Fibroblast of upper back skin (primary cell): ENCODE measurements at places on chromosomes 12 and 14.

GRCh38 chr14:106491851-106492250, 965.5 kb downstream of the TMEM121 start:
- DNase-seq: no peak

DNA sequence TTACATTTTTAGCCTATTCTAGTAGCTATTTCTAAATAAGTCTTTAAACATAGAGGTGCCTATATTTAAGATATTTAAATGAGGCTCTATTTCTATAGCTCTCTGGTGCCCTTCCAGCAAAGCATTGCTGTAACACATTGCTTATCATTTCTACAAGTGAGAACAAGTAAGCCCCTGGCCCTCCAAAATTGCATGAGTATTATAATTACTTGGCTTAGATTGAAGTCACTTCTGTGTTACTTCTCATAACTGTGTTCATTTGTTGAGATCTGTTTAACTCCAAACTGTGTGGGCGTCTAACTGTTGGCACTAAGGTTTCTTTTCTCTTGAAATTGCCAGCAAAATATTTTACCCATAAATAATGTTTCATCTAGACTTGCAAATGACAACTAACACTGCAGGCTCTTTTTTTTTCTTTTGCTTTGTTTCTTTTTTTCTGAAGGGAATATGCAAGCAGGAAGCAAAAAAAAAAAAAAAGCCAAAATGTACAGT, 66.5 kb downstream of the DAD1 start:
- no peak for DNase-seq

DNA sequence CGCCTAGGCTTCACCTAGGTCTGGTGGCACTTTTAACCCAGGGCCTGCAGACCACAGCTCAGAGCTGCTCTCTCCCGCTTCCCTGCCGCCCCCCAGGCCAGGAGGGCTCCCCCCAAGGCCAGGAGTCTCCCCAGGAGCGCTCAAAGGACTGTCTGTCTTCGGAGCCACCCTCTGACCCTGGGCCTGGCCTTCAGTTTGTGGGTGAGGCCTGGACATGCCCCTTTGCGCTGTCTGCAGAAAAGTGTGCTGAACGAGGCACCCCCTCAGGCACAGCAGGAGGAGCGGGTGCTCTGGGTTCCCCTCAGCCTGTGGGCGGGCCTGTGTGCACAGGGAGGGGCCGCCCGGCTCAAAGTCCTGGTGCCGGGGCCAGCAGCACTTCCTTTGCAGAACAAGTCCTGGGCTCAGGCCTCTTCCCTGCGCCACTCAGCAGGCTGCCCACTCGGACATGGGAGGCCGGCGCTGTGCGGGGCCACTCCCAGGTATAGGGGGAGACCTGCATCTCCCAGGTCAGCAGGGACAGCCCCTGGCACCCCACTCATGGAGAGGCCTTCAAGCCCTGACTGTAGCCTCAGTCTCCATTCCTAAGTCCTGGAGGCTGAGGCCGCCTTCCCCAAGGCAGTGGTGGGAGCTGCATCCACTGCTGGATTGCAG, 14.3 kb downstream of the DEGS2 start:
- no peak for DNase-seq

DNA sequence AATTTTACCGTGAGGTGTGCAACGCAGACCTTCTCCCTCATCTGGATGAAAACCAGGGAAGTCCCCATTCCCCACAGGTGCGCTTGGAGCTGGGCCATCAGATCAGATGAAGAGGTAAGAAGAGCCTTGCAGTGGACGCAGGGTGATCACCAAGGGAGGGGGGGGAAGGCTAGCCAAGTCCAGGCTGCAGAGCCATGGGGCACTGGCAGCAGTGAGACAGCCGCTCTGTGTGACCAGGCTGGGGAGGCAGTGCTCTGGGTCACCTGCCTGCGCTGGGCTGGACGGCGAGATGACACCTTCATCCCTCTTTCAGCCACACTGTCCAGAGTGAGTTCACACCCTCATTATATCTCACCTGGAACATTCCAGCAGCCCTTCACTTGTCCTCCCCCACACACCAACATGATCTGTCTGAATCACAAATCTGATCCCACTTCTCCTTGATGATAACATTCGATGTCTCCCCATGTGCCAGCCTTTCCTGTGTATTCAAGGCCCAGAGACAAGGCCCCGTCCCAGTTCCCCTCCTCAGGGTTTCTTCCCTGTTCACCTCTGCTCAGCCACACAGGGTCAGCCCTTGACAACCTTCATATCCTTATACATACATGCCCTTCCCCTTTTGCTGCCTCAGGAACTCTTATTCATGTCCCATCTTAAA, 65.9 kb upstream of the VASH1 start:
- no peak for DNase-seq

DNA sequence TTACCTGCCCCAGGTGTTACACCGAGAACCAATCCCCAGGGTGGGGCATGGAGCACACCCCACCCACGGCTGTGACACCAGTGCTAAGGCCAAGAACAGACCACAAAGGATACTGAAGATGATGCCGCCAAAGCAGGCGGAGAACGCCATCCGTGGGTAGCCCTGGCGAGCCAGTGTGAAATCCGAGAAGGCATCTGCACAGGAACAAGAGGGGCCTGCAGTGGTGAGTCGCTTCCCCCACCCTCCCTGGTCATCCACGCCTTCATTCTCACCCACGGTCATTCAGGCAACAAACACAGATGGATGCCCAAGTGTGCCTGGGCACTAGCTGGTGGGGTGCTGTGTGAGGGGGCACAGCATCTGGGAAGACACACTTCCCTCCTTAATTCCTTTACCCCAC, 28.5 kb downstream of the SLC8B1 start:
- DNase-seq: no peak

GRCh38 chr12:126496201-126496600, 1431.0 kb downstream of the AACS start:
- DNase-seq: no peak

GRCh38 chr12:87441511-87441910, 587.7 kb downstream of the C12orf50 start:
- DNase-seq: peak; percentile 33

GRCh38 chr12:104381731-104382480, 74.8 kb upstream of the CHST11 start:
- peak; percentile 79 for DNase-seq

DNA sequence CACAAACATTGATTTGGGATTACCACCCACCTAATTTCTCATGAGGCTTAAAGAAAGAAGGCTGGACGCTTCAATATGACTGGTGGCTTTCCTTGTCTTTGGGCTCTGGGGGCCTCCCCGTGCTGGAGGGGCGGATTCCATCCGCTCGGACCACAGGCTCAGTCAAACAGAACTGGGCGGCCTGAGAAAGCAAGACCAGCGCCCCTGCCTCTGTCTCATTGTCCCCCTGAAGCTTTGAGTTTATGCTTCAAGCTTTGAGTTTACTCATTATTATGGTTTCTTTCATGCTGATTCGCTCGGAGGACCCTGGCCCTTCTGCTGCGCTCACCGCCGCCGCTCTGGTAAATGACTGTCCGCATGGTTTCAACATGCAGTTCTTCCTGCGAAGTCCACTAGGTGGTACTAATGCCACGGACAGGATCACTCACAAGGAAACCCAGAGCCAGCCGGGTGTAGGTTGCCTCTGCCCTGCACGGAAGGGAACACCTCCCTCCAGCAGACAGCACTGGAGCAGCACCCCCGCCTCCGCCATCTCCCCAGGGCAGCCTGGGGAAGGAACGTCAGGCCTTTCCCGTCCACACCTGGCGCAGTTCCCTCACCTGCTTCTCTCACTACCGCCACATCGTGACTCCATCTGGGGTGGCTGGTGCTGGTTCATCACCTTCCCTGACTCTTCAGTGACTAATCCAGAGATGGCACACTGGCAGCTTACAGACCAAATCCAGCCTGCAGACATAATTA, 13.2 kb upstream of the TIGAR start:
- DNase-seq: peak; percentile 71

GRCh38 chr14:90871605-90872233, 55.5 kb upstream of the TTC7B start:
- DNase-seq: peak; percentile 41

- peak; percentile 93 for DNase-seq
These were observed 8.5 kb downstream of the BTG1 start for GRCh38 chr12:92136965-92137721.

- DNase-seq: no peak
These were observed 34.1 kb upstream of the SMOC1 start for GRCh38 chr14:69845050-69845581.

DNA sequence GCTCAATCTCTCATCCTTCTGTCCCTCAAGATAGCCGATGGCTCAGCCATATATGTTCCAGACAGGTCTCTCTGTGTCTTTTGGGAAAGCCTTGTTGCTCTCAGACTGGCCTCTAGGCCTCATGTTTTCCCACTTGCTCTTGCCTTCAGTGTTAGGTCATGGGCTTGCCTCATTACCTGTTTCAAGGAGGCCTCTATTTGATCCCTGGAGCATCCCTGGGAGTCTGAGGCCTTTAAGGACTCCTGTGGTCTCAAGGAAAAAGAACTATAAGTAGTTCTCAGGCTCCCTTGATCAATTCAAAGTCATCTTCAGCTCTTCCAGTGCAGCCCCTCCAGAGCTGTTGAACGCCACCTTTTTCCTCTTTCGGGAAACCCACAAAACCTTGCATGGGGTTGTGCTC, 47.9 kb downstream of the NTF3 start:
- DNase-seq: no peak

DNA sequence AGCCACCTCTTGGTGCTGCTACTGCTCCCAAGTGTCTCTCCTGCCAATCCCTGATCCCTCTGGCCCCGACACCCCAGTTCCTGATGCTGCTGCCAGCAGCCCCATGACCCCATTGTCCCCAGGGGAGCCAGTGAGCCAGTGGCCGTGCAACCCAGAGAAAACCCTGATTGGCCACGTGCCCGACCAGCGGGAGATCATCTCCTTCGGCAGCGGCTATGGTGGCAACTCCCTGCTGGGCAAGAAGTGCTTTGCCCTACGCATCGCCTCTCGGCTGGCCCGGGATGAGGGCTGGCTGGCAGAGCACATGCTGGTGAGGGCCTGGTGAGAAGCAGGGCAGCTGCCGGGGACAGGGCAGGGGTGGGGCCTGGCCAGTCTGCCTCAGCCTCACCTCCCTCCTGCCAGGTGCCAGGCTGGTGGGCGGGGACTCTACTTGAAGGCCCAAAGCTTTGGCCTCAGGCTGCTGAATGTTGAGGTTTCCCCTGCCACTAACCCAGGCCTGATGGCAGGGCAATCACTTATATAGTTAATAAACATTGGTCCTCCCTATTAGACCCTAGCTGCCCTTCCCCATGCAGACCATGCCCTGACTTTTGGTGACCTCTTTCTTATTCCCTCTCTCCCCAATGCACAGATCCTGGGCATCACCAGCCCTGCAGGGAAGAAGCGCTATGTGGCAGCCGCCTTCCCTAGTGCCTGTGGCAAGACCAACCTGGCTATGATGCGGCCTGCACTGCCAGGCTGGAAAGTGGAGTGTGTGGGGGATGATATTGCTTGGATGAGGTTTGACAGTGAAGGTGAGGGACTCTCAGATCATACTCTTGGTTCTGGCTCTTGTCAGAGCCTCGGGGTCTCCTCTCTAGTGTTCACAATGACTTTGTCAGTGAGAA, 5.1 kb downstream of the PCK2 start:
- no peak for DNase-seq

- DNase-seq: no peak
These were observed 37.5 kb upstream of the DTX1 start for GRCh38 chr12:113019025-113019424.

DNA sequence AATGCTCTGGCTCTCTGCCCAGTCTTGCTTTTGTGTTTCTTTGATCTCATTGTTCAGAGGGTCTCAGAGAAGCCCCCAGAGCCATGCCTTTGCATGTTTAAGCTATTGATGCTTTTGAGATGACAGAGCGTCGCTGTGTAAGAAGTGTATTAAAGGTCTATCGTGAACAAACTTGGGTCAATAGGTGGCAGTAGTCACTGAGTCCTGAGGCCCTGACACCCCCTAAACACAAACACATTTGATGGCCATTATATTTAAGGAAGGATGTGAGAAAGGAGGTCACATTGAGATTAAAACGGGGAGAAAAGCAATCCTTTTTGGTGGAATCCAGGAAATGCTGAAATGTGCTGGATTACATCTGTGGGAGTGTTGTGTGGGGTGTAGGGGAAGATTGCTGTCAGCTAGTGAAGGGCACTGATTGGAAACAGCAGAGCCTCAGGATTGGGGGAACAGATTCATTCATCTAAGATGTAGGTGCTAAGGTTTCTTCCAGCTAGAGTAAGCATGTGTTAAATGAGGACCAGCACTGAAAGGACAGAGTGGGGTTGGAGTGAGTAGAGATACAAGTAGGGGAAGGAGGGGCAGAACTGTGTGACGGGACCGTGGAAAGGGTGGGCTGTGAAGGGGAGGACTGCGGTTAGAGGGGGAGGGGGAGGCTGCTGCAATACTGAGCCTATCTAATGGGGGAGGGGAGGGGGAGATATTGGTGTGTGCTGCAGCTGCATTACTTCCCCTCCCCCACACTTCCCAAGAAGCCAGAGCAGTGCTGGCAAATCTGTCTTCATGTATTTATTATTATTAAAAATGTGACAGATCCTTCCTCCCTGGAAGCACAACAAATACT, 12.7 kb downstream of the NGDN start:
- DNase-seq: no peak

GRCh38 chr12:1804545-1805332, 15.6 kb upstream of the LRTM2 start:
- DNase-seq: peak; percentile 94

DNA sequence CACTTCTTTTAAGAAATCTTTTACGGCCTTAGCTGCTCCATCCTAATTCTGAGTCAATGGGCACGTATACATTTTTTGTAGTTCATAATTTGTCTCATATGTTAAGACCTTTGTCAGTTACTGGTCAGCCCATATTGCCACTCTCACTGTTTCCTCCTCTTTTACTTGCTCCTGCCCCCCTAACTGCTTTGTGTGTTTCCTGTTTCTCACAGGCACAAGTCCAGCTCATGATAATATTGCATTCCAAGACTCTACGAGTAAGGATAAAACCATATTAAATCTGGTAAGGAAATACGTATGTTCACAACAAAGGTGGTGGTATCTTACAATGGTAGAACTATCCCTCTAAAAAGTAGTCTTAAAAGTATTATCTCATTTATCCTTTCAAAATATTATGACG, 111.7 kb downstream of the DNAI7 start:
- no peak for DNase-seq

- DNase-seq: no peak
These were observed 25.4 kb upstream of the FAM177A1 start for GRCh38 chr14:35020713-35021112.

GRCh38 chr12:10214136-10214894, 1.6 kb downstream of the GABARAPL1 start:
- peak; percentile 75 for DNase-seq

DNA sequence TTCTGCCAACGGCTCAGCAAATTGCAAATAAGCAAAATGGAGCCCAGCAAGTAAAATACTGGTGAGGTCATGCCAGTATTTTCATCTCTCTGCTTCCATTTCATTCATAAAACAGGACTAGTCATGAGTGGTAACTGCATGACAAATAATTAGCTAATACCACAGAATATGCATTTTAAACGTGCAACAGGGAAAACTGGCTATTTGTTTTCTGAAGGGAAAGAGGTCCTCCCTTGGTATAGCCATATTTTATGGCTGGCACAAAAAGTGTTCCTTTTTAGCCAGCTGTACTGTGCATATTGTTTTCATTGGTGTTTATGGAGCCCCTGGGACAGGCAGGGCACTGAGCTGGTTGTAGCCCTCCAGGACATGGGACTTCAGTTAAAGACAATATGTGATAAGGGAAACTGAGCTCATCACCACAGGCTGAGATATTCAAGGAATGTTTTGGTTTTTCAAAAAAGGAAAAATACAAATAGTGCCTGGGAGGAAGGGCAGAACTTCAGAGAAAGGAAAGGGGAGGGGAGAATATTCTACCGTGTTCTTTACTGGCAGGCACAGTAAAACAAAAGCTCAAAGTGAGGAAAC, 26.1 kb upstream of the FOXN3 start:
- peak; percentile 30 for DNase-seq

- DNase-seq: no peak
These were observed 39.4 kb upstream of the FBRSL1 start for GRCh38 chr12:132450418-132451171.
